Astrocyte of the hippocampus (primary cell): ENCODE measurements at places on chromosomes 16 and 17.
A peak's percentile ranks its signal among the peaks of the same experiment; 100 is the strongest.

GRCh38 chr16:48596326-48596725, 13.7 kb downstream of the N4BP1 start:
- no peak for DNase-seq

GRCh38 chr17:70709596-70709995, 540.3 kb downstream of the KCNJ2 start:
- no peak for DNase-seq

DNA sequence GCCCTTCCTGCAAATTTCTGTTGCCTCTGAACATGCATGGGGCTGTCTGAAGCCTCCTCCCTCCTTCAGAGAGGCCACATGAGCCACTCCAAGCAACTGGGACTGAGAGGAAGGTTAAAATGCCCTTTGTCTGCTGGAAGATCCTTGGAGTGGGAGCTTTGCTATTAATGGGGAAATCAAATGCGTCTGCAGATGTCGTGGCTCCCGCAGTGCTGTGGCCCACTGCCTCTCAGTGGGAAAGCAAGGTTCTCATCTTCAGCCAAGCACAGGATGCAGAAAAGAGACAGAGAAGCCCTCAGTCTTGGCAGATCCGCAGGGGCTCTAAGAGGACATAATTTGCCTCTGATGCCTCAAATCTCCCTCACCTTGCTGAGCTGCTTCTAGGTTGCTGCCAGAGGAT, 34.8 kb downstream of the PEMT start:
- no peak for DNase-seq

GRCh38 chr16:74865922-74866598, 91.4 kb upstream of the FA2H start:
- DNase-seq: peak; percentile 81

DNA sequence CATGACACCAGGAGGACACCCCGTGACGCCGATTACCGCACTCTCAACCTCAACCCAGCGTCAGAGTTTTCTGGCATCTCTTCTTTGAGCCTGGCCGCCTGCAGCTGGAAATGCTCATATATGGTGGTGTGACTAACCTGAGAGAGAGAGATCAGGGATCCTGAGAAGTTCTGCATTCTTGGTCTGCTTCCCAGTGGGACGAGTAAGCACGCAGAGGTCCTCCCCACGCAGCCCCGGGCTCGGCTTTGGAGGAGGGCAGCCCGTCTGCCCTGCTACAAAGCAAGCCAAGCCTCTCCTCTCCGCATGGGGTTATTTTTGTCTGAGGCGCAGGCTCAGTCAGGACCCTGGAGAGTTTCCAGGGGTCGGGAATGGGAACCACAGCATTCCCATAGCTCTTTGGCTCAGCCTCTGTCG, 16.5 kb downstream of the CRISPLD2 start:
- DNase-seq: peak; percentile 100

DNA sequence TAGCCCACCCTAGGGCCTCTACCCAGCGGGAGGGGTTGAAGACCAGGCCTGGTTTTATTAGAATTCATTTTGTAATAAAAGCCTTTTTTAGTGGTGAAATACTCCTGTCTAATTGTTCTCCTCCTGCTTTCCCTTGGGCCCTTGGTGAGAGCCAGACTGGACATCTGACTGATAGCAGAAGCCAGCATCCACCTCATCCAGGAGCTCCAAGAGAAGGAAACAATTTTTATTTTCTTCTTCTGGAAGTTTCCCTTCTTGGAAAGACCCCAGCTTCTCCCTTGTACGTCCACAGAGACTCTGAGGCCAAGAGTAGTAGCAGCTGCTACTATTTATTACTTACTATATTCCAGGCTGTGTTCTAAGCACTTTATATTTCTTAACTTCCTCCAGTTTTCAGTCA, 4.0 kb upstream of the PHKG2 start:
- DNase-seq: no peak

DNA sequence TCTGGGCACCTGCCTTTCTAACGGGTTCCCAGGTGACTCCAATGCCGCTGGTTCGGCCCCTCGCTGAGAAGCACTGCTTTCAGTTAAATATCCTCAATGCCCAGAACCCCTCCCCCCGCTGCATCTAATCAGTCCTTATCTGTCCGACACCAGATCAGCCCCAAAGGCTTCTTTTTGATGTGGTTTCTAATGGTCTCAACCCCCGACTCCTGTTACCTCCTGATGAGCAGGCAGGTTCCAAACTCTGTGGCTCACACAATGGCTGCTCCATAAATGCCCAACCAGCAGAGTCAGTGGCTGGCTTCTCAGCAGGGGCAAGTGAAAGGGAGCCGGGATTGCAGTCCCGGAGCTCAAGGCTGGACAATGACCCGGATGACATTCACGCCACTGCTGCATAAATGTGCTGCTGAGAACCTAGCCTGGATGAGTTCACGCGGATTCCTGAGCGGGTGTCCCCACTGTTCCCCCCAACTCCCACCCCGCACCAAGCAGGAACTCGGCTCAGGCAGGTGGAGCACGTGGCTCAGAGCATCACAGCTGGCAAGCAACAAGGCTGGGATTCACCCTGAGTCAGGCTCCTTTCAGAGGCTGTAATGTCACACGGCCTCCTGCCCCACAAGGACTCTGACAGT, 1.0 kb upstream of the SLC38A8 start:
- DNase-seq: peak; percentile 39

DNA sequence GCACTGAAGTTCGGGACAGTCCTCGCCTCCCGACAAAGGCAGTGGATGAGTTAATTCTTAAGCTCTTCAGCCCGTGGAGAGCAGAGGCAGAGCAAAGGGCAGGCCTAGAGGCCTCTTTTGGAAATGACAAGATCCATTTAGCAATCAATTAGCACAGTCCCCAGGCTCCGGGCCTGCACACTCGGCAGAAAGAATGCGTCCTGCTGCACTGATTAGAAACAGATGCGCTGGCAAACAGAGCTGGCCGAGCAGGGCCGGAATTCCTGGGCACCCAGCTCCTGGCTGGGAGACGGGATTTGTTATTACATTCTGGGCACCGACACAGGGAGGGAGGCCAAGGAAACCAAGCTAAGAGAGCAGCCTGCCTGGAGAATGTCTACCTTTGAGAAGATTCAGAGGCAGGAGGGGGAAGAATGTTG, 162.9 kb downstream of the COPRS start:
- peak; percentile 94 for DNase-seq

- DNase-seq: no peak
Observed at GRCh38 chr17:63430223-63430622, 15.9 kb downstream of the CYB561 start.

GRCh38 chr17:43952351-43952723, 1.4 kb downstream of the PYY start:
- peak; percentile 51 for DNase-seq

- DNase-seq: peak; percentile 52
Observed at GRCh38 chr16:1323296-1324239, 9.9 kb upstream of the BAIAP3 start.

- DNase-seq: no peak
Observed at GRCh38 chr17:4014148-4014927, 50.1 kb upstream of the ATP2A3 start.

- DNase-seq: peak; percentile 78
Observed at GRCh38 chr17:54891176-54891821, 9.4 kb upstream of the TOM1L1 start.

GRCh38 chr17:73100363-73100762, 7.9 kb upstream of the SLC39A11 start:
- no peak for DNase-seq

- DNase-seq: no peak
Observed at GRCh38 chr16:56424791-56425438, 430 bp downstream of the AMFR start.

GRCh38 chr17:41814195-41814594, 1.4 kb downstream of the FKBP10 start:
- peak; percentile 42 for DNase-seq

DNA sequence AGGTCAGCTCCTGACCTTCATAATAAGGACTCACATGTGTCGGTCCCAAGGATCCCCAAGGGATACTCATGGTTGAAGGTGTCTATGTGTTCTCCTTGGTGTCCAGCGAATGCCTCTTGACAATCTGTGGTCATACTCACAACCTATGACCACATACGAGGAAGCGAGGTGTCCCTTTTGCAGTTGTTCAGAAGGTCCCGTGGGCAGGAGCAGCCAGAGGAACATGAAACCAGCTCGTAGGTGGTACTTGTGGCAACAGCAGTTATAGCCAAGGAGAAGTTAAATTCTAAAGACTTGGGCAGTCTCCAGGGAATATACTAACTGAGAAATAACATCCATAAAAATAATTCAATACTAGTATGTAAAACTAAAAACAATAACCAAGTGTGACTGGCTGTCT, 685.3 kb downstream of the WWOX start:
- DNase-seq: no peak

- DNase-seq: peak; percentile 93
Observed at GRCh38 chr16:4882633-4883285, 35.5 kb downstream of the UBN1 start.

DNA sequence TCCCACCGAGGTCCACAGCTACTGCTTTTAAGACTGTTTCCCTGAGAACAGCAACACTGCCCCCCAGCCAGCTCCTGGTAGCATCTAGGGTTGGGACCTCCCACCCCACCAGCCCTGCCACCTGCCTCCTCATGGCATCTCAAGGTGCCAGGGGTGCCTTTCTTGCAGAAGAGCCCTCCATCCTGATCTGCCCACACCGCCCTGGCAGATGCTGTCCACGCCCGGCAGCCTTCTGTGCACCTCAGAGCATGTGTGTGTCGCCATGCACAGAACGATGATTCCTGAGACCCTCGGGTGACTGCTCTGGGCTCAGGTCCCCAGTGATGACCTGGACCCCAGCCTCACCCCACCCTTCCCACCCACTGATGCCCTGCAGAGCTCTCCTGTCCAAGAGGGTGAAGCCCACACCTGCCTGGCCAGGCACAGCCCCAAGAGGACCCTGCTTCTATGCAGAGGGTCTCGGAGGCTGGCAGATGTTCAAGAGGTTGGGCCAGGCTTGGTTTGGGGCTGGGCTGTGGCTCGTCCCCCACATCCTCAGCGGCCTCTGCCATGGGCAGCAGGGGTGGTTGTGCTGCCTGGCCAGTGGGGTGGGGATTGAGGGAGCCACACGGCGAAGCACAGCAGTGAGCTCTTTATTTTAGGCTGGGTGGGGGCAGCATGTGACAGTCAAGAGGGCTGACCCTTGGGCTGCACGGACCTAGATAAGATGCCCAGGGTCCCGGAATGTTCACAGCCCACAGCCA, 5.2 kb upstream of the SPATA2L start:
- no peak for DNase-seq

- DNase-seq: no peak
Observed at GRCh38 chr17:72234985-72235384, 114.2 kb downstream of the SOX9 start.

DNA sequence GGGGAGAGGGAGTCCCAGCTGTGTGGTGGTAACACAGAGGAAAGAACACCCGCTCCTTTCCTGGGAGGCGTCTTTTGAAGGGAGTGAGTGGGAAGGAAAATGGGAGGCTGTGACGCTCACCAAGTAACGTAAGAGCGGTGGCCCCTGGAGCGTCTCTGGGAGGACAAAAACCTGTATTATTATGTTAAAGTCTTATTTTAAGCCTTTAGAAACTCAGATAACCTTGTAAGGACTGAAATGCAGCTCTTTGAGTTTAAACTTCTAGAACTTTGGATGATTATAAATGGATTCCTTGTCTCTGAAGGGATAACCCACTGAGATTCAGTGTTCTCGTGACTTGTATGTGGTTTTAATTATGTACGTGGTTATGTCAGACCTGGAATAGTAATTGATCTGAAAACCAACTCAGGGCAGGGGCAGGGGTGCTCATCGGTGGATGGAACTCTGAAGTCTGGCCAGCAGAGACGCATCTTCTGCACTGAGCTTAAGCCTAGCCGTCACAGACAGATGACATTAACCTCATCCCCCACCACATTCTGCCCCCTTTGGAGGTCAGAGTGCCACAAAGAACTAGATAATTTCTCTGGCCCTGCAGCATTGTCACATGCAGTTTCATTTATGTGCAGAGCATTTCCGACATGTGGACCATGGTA, 41.8 kb upstream of the SLC12A3 start:
- no peak for DNase-seq

GRCh38 chr17:77404812-77405581, 264.2 kb downstream of the SEC14L1 start:
- peak; percentile 82 for DNase-seq

DNA sequence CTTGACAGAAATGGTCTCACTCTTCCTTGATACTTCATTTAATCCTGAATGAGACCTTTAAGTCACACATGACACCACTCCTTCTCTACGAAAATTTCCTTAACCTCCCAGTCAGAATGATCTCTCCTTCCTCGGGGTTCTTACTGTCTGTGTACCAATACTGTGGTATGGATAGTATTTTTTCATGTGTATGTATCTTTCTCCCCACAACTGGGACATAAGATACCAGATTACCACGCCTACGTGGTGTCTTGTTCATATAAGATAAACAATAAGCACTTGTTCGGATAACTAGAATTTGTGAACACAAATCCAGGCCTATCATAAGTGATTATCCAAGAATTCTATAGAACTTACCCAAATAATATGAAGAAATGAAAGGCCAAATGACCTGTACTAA, 11.3 kb downstream of the NUP88 start:
- no peak for DNase-seq

- DNase-seq: no peak
Observed at GRCh38 chr17:13593021-13593751, 8.5 kb downstream of the HS3ST3A1 start.

DNA sequence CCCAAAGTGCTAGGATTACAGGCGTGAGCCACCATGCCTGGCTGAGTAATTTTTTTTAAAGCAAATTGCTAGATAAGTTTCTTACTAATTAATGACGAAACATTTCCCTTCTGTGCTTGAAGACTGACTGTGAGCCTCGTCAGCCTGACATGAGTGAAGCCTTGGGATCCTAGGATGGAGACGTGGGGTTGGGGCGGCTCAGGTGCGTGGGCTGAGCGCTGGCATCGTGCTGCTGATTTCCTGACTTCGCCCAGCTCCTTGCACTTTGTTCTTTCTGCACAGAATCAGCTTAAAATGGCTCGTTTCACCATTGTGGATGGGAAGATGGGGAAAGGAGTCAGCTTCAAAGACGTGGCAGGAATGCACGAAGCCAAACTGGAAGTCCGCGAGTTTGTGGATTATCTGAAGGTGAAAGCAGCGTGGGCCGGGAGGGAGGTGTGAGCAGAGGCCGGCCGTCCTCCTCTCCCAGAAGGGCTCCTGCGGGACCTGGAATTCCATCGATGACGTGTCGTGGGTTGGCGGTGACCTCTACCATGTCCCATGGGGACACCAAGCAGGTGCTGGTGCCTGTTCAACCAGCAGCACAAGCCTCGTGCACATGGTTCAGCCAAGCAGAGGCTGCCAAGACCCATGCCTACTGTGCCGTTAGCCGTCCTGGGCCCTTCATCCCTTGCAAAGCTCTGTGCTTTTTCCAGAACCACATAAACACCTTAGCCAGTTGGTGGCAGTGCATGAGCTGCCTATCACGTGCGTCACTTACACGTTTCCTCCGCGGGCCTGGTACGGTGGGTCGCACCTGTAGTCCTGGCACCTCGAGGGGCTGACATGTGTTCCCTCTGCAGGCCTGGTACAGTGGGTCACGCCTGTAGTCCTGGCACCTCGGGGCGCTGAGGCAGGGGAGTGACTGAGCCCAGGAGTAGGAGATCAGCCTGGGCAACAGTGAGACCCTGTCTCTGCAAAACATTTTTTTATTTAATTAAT, 22.5 kb downstream of the SPG7 start:
- DNase-seq: no peak
